ENCODE measurements at places on chromosomes 6 and 20.

GRCh38 chr6:116111552-116112528, 11.2 kb downstream of the NT5DC1 start:
- peak; percentile 58 for DNase-seq

DNA sequence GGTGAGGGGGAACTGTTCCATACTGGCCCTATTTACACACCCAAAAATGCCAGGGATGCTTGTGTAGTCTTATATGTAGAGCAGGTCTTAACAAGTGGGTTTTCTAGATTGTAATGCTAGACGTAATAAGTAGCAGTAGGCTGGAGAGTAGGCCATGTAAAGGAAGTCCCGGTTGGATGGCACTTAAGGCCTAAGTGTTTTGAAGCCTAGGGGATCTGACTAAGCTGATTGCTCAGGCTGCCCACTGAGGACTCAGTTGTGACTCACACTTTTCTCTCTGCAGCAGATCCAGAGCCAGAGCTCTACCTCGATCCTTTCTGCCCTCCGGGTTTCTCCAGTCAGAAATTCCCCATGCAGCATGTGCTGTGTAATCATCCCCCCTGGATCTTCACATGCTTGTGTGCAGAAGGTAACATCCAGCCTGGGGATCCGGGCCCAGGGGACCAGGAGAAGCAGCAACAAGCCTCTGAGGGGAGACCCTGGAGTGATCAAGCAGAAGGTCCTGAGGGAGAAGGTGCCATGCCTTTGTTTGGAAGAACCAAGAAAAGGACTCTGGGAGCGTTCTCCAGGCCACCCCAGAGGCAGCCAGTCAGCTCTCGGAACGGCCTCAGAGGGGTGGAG, 26.6 kb downstream of the ZNF133 start:
- no peak for DNase-seq

DNA sequence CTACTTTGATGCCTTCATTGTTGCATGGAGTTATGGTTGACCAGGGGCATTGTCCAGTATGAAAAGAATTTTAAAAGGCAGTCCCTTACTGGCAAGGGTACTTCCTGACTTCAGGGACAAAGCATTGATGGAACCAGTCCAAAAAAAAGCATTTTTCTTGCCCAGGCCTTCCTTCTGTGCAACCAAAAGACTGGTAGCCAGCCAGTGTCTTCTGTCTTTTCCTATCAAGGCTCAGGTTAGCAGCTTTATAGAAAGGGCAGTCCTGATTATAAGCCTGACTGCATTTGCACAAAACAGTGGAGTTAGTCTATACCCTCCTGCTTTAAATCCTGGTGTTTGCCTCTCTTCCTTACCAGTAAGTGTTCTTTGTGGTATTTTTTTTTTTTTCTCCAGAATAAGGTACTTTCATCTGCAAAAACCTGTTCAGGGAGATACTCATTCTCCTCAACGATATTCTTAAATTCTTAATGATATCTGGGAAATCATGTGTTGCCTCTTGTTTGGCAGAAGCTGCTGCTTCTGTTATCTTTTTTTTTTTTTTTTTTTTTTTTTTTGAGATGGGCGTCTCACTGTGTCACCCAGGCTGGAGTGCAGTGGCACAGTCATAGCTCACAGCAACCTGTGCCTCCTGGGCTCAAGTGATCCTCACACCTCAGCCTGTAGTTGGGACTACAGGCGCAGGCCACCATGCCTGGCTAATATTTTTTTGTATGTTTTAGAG, 33.9 kb downstream of the SCAF8 start:
- no peak for DNase-seq

GRCh38 chr6:111780393-111780792, 92.9 kb downstream of the FYN start:
- DNase-seq = no peak

All from stimulated activated CD8-positive, alpha-beta memory T cell treated with anti-CD3 and anti-CD28 coated beads, Interleukin-4, amount 100 ng/mL, for 48 hours (primary cell).